ENCODE measurements at places on chromosomes 4 and X.

- DNase-seq, result no peak
Observed at GRCh38 chr4:168483811-168484210, 3.5 kb upstream of the DDX60L start.

- DNase-seq, result no peak
Observed at GRCh38 chrX:84156821-84157220, 31.2 kb downstream of the RPS6KA6 start.

GRCh38 chrX:48636776-48637175 lies 39.5 kb downstream of the WDR13 start:
- no peak for DNase-seq

GRCh38 chr4:136713140-136713539 lies 819.2 kb downstream of the PCDH18 start:
- DNase-seq, result no peak

GRCh38 chr4:141802333-141802732 lies 165.9 kb downstream of the IL15 start:
- no peak for DNase-seq

DNA sequence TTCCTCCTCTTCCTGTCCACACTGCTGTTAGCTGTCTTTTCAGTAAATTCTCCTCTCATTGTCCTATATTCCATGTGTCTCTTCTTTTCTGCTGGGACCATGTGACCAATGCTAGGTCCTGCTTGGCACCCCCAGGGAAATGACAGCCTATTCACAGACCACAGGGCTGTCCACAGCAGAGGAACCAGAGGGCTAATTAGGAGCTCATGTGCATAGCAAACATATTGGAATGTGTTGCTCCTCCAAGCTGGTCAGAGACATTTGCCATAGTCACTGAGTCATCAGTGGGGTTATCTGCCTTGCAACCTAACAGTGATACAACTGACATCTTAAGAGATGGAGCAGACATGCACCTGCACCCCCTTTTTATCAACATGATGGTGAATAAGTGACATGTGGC lies 67.9 kb upstream of the PUDP start:
- DNase-seq, result no peak

DNA sequence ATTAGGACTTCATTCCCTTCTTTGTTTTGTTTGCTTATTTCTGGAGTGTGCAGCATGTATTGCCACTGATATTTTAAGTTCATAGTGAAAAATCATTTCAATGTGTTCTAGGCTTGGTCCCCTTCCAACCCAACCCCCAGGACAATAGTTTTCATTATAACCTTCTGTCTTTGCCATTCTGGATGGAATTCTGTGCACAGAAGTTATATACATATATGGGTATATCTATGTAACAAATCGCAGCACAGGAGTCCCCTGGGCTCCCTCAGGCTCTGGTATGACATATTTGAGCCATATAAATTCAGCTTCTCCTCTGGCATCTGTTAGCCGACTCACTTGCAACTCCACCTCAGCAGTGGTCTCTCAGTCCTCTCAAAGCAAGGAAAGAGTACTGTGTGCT lies at the start of gene TNMD:
TNMD (plus strand) TSS at position 326 of the 400 bp plus-strand sequence. CDS start 83 bp downstream, outside the sequence.
- no peak for DNase-seq

GRCh38 chr4:6405397-6405706 lies 67.1 kb downstream of the PPP2R2C start:
- DNase-seq, result no peak

Measured in suppressor macrophage treated with lipopolysaccharide for 4 hours (primary cell).